ENCODE measurements at places on chromosomes 11 and 22.

DNA sequence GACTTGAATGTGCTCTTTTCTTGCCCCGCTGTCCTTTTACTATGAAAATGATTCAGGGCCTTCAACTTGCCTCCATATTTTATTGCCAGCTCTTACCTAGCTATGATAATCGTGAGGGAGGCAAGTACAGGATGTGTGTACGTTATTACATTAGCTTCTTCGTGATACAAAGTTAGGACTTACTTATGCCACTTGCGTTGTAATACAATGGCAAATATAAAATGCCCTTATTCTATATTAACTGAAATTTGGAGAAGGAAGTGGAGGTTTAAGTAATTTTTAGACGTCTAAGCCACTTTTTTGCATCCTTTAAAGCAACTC is 10.8 kb upstream of the CCT8L2 start:
- DNase-seq = no peak

DNA sequence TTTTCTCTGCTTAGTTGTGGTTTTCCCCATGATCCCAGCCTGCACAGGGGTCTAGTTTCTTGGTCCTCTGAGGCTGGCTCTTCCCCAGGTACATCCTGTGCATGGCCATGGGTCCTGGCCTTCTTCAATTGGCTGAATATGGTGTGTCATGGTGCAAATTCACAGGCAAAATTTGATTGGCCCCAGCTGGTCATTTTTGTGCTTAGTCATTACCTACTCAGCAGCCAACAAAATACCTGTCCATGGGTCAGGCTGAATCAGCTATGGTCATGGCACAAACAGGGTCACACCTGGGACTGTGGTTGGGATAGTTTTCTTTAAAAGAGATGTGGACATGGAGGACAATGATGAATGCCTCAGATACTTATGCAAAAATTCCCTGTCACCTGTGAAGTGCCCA is 85.7 kb downstream of the CSNK2A3 start:
- DNase-seq = no peak

GRCh38 chr22:39153220-39153717 is 789 bp upstream of the CBX7 start:
- DNase-seq = no peak

GRCh38 chr22:42425337-42425988 is 6.7 kb downstream of the NFAM1 start:
- DNase-seq = no peak

- DNase-seq = no peak
Observed at GRCh38 chr11:115663790-115664189, 159.6 kb upstream of the CADM1 start.

GRCh38 chr11:121483805-121484480 is 31.2 kb upstream of the SORL1-AS1 start:
- DNase-seq = no peak

DNA sequence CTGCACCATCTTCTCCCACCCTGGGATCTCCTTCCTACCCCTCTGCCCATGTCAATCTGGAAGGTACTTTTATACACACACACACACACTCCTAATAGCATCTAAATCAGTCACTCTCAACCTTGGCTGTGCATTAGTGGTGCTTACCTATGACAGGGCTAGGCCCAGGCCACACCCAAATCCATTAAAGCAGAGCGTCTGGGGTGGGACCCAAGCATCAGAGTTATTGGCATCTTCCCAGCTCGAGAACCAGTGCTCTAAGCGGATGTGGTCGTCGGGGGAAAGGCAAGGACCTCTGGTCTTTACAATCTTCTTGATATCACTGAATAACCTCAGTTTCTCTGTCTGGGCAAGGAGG is 194.6 kb downstream of the TRIM29 start:
- DNase-seq = no peak

DNA sequence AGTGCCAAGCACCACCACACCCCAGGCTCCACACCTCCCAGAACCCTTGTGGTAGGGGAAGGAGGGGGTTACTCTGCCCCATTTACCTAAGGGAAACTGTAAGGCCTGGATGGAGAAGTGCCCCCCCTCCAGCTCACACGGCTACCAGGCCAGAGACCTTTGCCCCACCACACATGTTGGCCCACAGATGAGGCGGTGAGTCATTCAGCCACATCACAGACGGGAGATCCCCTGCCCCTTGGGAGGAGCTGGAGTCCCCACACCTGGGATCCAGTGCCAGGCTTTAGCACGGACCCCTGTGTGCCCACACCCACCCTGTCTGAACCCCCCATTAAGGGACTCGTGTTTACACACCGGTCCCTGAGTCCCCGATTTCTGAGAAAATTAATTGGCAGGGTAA is 24.9 kb downstream of the CDKN1C start:
- DNase-seq = no peak

DNA sequence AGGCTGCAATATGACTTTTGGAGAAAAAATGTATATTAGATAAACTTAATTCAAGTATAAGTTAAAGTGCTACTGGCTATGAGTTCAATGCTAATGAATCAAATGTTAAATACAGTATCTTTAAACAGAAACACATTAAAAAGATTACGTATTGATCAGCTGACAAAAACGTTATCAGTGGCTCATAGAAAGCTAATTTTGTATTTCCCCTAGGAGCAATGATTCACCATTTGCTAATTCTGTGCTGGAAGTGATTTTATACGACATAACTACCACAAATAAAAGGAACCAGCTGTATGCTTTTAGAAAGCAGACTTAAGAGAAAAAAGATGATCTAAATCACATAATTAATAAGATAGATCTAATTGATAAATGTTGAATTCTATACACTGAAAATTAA is 43.6 kb downstream of the MRE11 start:
- no peak for DNase-seq

GRCh38 chr11:5625281-5625680 is 480 bp downstream of the TRIM34 start:
- DNase-seq = no peak

DNA sequence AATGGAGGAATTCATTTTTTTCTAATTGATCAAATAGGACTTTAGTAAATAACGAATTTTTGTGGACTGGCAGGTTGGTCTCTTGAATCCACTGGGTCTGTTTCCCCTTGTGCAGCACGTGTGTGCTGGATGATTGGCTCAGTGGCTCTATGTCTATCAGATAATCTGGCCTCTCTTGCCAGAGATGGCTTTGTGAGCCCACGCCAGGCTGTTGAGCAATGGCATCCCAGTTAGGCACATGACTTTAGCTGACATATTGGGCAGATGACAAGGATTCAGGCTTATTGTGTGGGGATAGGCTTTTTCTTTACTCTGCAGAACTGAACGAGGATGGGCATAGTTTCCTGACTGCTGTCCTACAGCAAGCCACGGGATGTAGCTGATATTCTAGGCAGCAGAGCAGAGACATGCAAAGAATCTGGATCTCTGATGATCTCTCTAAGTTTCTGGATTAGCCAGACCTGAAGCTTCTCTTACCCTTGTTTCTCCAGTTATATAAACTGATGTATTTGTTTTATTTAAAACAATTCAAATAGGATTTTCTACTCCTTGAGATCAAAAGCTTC is 144.9 kb downstream of the ARHGAP42 start:
- no peak for DNase-seq

- DNase-seq = no peak
Observed at GRCh38 chr11:84788220-84788619, 838.9 kb downstream of the DLG2 start.

- no peak for DNase-seq
Observed at GRCh38 chr22:19533857-19534256, 9.6 kb upstream of the CLDN5 start.

DNA sequence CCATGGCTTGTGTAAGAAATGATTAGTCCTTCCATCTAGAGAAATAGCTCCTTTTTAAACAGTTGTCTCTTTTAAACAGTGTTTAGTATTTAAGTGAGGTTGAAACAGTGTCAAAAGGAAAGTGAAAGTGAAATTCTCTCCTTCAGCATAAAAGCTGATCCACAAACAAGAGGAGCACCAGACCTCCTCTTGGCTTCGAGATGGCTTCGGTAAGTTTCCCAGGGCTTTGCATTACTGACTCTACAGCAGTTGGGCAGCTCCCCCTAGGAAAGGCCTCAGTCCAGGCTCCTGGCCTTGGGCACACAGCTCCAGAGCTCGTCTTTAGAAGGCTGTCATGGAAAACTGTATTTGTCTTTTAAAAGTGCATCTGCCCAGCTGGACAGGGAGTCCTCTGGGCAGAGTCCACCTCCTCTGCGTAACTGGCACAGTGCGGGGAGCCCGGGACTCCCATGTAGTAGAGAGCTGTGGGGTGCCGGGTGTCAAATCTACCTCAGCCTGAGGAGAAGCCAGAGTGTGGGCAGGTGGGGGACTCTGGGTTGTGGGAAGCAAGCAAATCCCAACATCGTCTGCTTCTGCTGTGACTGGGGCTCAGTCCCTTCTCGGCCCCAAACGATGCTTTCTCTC is at the start of gene PLAAT4:
TSS of gene PLAAT4 (plus strand) at position 140 of the 624 bp plus-strand sequence. CDS start at position 201, 61 bp downstream.
- DNase-seq = no peak
